ENCODE measurements at places on chromosomes 3 and 15.

DNA sequence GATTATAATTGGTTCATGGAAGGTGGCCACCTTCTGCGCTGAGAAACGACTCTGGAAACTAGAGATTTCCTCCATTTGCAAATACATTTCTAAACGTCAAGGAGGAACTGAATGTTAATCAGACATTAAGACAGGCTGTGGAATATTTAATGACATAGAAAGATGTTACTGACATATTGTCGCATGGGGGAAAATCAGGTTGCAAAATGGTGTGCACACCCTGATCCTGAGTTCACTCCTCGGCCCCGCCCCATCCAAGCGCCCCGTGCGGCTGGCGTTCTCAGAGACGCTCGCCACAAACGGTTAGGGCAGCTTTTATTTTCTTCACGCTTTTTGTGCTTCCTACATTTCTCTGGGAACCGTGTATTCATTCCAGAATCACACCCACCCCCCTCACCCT, 10.7 kb downstream of the H1-8 start:
- no peak for DNase-seq

DNA sequence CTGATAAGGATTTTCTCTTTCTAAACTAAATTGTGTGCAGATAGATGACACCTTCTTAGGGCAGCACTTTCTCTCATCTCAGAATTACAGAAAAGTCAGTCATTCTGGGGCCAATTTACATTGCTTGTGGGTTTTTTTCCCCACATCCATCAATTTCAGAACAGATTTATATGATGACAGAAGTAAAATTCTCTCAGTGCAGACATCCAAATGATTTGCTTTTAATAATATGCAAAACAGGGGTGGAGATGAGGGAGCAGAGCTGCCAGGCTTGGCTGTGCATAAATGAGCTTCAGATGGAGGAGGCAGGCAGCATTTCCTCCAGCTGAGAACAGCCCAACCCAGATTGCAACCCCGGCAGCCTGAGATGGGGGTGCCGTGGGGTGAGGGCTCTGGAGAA, 44.0 kb downstream of the EDEM1 start:
- no peak for DNase-seq

DNA sequence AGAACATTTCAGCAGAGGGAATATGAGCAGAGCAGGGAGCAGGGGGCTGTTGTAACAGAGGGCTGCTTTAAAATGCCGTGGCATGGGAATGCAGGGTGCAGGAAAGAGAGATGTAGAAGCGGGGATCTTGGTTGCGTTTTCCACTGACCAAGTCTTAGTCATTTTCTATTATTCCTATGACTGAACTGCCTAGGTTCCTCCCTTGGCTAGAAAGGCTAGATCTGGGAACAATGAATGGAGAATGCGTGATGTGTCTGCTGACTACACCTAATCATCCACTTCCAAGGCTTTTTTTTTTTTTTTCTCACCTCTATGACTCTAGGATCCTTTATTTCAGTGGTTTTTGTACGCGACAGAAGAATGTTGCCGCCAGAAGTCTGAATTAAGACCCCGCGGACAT, 607.4 kb upstream of the TBL1XR1 start:
- no peak for DNase-seq

DNA sequence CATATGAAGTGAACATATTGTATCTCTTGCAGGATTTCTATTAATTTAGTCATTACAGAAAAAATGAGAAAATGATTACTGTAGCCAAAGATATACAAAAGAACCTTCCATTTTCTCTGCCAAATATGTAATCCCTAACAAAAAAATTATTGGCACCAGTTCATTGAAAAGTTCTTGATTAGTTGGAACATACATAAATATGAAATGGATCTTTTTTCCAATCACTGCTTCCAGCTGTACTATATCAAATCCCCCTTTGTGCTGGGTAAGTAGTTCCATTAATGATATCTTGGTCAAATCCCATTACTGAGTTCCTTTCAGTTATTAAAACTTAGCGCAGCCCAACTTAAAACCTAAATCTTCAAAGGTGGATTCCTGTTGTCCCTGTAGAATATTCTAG, 263.8 kb downstream of the SLC9A9 start:
- DNase-seq, result no peak

DNA sequence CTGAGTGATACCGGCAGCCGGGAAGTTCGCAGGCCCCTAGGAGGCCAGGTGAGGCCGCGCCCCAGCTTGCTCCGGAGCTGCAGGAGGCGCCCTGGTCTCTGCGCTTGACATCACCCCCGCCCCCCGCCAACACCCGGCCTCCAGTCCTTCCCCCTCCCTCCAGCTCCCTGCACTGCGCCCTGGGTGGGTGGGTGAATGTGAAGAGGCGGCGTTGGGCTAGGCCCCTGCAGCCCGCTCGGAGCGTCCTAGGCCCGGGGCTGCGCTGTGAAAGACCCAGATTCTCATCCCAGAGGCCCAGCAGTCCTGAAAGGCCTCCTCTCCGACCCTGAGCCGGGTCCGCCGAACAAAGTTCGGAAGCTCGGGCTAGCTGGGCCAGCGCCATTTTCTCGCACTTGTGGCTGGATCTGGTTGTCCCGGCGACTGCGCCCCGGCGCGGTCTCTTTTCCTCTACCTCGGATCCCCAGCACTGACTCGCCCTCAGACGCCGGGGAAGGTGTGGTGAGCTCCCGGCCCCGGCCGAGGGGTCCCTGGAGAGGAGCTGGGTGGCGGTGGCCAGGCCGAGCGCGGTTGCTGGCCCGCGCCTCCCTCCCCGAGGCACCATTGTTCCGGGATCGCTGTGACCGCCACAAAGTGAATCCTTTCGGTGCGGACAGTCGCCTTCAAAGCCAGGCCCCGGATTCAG, 12.9 kb downstream of the ZIC4 start:
- no peak for DNase-seq

GRCh38 chr15:61309031-61309511, 80.0 kb upstream of the RORA start:
- no peak for DNase-seq

- no peak for DNase-seq
Observed at GRCh38 chr15:87461631-87462030, 794.9 kb downstream of the NTRK3 start.

GRCh38 chr3:55622116-55622515, 135.0 kb upstream of the WNT5A start:
- no peak for DNase-seq

GRCh38 chr3:114566767-114567166, 272.9 kb downstream of the TIGIT start:
- DNase-seq, result no peak

DNA sequence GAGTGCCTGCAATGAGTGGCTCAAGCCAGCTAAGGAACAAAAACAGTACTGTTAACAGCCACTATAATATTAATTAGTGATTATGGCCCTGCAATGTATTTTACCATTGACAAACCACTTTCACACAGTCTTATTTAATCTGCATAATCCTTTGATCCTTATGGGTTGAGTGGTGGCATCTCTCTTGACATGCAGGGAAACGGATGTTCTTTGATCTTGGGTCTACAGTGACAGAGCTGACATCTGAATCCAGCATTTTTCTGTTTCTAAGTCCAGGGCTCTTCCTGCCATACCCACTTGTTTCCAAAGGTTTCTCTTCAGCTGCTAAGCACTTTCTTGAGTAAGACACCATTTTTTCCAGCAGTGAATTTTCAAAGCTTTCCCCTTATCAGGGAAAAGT, 277.7 kb upstream of the ROPN1 start:
- DNase-seq, result no peak

GRCh38 chr3:45054196-45054857, 28.2 kb downstream of the CLEC3B start:
- DNase-seq, result no peak

GRCh38 chr15:99433026-99433756, 132.6 kb upstream of the MEF2A start:
- DNase-seq, result no peak

- DNase-seq, result no peak
Observed at GRCh38 chr3:71162221-71162620, 421.3 kb downstream of the FOXP1 start.

DNA sequence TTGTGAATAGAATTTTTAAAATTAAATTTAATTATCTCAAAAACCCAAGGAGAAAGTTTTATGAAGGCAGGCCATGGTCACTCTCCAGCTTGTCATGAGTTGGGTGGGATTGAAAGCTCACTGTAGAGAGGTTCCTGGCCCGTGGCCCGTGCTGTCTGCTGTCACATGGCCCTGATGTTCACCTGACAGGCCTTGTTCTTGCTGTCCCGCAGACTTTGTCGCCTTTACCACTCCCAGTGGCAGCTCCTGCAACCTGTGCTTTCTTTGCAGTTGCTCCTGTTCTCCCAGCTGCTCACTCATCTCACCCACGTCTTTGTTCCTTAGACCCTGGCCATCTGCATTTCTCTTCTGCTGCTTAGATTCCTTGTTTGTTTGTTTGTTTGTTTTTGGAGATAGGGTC, 35.6 kb downstream of the DHX30 start:
- no peak for DNase-seq

GRCh38 chr3:28042095-28042635, 199.3 kb upstream of the CMC1 start:
- DNase-seq, result no peak

DNA sequence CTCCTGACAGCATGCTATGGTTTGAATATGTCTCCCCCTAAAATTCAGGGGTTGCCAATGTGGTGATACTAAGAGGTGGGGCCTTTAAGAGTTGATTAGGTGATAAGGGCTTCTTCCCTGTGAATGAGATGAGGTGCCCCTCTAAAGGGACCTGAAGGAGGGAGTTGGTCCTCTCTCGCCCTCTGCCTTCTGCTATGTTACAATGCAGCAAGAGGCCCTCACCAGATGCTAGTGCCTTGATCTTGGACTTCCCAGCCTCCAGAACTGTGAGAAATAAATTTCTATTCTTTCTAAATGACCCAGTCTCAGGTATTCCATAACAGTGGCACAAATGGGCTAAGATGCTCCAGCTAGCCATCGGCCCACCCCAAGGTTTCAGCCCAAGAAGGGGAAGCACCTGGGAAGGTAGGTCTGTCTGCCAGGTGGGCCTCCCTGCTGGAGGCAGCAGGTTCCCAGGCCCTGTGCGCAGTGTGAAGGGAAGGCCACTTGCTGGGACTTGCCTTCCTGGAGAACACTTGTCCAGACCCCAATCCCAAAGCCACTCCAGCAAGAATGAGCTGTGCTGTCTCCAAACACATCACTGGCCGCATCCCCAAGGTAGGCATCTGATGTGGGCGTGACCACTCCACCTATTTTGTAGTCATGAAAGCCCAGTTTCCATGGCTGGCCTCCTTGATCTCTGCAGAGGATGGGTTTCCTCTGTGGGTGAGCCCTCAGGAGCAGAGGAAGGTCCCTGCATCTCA, 9.0 kb downstream of the TGM4 start:
- DNase-seq, result no peak

- no peak for DNase-seq
Observed at GRCh38 chr3:34387826-34388564, 589.6 kb downstream of the PDCD6IP start.

- DNase-seq, result no peak
Observed at GRCh38 chr3:186640473-186640818, 247 bp downstream of the FETUB start.

DNA sequence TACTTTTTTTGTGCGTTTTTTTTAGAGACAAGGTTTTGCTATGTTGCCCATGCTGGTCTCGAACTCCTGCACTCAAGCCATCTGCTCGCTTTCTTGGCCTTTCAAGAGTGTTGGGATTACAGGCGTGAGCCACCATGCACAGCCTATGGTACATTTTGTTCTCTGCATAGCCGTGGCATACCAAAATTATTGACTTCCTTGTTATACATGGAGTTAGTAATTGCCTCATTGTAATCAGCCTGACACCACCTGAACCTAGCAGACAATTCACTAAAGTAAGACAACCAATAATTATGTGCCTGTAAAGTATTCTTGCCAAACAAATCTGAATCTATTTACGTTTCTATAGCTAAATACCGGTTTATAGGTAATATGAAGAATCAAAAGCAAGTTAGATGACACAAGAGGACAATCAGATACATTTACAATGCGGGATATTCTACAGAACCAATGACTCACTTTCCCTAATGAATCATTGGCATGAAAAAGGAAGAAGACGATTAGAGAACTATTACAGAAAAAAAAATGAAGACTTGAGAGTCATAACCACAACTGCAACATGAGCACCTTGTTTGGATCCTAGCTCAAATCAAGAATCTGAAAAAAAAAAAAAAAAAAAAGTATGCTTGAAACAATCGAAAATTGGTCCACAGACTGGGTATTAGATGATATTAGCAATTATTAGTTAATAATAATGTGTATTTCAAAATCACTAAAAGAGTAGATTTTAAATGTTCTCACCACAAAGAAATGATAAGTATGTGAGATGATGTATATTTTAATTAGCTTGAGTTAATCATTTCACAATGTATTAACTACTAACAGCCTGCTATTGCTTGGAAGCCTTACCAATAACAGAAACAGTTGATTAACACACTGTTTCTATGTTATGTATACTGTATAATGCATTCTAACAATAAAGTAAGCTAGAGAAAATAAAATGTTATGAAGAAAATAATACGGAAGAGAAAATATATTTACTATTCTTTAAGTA, 7.1 kb downstream of the GUCA1C start:
- DNase-seq, result no peak

GRCh38 chr3:127751782-127752181, 70.5 kb downstream of the MGLL start:
- DNase-seq, result no peak

- no peak for DNase-seq
Observed at GRCh38 chr15:33278816-33279612, 31.8 kb upstream of the RYR3 start.

GRCh38 chr3:49397470-49397869, 14.3 kb downstream of the RHOA start:
- DNase-seq, result no peak

GRCh38 chr3:15923640-15924405, 126.0 kb upstream of the ANKRD28 start:
- DNase-seq, result no peak

DNA sequence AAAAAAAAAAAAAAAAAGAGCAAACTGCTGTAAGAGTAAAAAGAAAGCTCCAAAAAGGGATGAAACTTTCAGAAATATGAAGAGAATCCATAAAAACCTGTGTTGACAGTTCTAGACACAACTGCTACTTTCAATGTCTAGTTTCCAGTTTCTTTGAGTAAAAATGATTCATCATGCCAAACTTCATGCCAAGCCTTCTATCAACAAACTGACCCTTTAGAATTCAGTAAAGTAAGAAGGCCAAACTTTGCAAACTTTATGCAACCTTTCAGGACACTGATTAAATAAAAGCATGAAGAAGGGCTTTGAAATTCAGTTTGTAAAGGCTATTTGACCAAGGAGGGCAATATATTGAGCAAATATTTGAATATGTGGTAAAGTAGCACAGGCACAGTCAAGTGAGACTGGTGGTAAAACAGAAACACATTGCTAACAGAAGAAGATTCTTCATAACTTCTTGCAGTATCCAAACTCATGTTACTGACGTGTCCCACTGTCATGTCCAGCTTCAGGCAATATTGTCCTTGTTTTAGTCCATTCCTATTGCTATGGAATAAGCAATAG, 56.3 kb upstream of the CFAP20DC start:
- no peak for DNase-seq

DNA sequence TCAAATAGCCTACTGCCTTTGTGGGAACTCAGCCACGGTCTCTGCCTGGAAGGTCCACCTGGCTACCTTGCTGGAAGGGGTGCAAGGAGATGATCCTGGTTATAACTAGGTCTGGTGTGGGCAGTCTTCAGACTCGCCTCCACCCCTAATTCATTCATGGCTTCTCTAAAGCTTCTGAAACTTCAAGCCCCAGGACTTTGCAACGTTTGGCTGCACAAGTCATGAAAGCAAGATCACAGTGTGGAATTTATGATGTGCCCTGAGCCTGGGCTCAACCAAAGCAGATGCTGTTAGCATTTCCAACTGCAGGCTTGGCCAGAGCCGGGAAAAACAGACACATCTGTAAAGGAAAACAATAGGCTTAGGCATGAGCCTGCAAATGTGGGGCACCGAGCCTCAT, 200.4 kb upstream of the WNT5A start:
- no peak for DNase-seq

GRCh38 chr3:138256022-138256421, 68.9 kb downstream of the ARMC8 start:
- no peak for DNase-seq

All from activated T-helper 1 cell treated with anti-CD3 and anti-CD28 coated beads, Interleukin-2, amount 50 U/mL, for 16 hours (primary cell).